Stimulated activated CD4-positive, alpha-beta T cell treated with anti-CD3 and anti-CD28 coated beads, TNF-alpha, amount 100 ng/mL, for 1 hour (primary cell): ENCODE measurements at places on chromosomes 2 and 18.

DNA sequence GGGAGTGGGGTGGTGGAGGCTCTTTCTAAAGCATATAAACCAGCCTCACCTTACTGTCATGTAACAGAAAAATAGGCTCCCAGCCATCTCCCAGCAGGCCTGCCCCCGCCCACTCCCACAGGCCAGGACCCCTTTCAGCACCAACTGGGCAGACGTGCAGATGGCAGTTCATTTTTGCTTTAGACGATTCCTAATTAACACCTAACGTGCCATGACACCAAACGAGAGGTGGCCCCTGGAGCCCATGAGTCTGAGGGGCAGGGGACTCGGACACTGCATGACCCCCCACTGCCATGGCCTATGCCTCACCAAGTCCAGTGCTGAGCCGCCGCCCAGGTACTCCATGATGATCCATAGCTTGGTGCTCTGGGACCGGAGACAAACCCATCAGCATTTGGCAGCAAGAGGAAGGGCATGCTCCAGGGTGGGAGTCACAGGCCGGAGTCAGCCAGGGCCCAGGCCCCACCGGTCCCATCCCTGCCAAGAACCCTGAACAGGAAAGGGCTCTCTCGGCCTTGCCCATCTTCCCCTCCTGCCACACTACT, 7.9 kb downstream of the STK25 start:
- no peak for DNase-seq

DNA sequence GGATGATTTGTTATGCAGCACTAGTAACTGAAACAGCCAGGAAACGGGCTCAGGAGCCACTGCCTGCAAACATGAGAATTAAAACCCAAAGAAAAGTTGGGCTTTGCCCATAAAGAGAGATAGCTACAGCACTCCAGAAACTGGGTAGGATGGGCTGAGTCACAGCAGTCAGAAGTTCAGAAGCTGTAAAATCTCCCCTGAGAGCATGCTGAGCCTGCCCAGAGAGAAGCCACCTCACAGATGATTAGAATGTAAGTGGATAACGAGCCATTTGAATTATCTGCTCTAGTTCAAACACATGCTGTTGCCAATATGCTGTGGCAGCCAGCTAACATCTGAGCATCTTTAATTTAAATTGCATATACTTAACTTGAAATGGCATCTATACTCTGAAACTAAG, 388.1 kb upstream of the ACVR2A start:
- DNase-seq, result no peak

DNA sequence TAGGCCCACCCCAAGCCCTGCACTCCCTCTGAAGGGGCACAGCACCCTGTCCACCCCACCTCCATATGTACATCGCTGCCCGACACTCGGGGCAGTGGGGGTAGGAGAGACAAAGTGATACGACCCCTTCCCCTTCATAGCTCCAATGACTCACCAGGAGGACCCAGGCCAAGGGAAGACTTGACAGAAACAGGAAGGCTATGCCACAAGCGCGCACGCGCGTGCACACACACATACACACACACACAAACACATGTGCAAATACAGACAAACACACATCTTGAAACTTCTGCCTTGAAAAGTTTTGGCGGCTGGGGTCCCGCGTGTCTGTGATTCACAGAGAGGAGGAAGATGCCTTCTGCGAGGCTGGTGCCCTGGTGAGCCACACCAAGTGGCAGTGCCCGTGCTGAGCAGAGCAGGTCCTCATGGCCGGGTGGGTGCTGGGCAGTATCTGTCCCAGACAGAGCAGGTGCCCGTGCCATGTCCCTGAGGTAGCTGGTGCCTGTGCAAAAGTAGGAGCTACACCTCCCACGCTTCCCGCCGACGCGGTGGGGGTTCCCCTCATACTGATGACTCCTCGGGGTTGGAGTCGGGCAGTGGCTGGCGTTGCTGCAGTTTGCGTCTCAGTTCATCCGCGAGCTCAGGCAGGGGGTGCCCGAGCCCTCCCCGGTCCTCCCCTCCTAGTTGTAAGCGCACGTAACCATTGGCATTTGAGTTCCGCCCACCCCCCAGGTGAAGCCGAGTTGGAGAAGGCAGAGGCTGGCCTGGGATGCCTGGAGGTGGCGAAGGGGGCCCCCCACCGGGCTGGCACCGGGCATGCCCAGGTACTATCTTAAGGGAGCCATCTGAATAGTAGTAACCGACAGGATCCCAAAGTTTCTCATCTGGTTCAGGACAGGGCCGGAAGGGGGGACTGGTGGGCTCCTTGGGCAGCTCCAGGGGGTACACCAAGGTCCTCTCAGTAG, 2.5 kb upstream of the ANKRD39 start:
- no peak for DNase-seq

DNA sequence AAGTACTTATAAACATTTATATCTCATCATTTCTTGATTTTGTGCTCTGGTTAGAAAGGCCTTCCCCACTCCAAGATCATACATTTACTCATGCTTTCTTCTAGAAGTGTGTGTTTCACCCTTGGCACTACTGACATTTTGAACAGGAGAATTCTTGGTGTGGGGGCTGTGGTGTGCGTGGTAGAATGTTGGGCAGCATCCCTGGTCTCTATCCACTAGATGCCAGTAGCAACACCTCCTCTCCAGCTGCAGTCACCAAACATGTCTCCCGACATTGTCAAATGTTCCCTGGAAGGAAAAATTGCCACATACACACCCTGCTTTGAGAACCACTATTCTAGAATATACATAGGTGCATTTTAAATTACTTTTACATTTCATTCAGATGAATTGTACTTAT, 8.7 kb upstream of the TGIF1 start:
- DNase-seq, result no peak

DNA sequence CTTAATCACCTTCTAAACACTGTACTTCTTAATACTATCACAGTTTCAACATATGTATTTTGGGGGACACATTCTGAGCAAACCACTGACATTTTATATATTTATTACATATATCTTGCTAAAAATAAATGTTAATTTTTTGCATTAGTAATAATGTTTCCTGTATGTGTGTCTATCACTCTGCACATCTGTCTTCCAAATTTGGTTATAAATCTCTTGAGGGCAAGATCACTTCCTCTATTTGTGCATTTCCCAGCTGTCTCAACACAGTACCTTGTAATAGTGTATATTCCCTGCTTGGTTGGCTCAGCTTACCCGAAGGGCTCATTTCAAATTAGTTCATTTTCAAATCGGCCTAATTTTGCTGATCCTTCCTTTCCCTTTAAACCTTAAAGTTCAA, 617.1 kb upstream of the GYPC start:
- DNase-seq, result no peak

GRCh38 chr18:25464227-25464626, 112.3 kb upstream of the ZNF521 start:
- no peak for DNase-seq

- DNase-seq, result no peak
Observed at GRCh38 chr2:30781961-30782533, 25.2 kb downstream of the CAPN13 start.

DNA sequence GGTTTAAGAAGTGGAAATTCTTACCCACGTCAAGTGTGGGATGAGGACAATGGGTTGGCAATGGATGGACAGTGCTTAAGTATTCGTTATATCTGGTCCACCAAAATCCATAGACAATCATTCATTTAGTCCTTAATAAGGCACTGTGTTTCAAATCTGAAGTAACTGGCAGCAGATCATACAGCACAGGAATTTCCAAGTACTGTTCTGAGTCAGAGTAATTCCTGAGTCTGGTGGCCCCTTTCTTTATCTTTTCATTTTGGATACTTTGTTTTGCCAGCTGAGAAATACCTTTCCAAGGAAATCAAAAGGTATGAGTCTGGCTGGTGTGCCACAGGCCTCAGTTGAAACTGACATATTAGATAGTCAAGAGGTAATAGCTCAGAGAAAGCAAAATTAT, 31.4 kb upstream of the CCDC102B start:
- no peak for DNase-seq

DNA sequence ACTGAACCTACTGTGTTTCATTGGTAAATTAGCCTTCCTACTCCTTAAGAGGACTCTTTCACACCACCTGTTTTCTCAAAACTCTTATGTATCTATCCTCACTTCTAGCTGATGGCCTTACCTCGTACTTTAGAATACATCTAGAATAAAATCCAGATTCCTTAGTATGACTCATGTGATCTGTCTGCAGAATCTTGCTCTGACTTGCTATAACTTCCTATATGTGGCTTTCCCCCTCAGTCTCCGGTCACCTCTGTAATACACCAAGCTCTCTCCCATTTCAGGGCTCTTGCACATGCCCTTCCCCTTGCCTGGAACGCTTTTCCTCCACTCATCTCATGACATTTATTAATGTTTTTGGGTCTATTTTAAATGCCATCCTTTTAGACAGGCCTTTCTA, 95.6 kb upstream of the LHCGR start:
- DNase-seq, result no peak

- no peak for DNase-seq
Observed at GRCh38 chr18:32355896-32356295, 114.8 kb downstream of the GAREM1 start.

GRCh38 chr2:172465417-172466334, 38.3 kb downstream of the ITGA6 start:
- peak; percentile 48 for DNase-seq

- DNase-seq, result no peak
Observed at GRCh38 chr2:233044974-233045605, 12.6 kb downstream of the NEU2 start.

DNA sequence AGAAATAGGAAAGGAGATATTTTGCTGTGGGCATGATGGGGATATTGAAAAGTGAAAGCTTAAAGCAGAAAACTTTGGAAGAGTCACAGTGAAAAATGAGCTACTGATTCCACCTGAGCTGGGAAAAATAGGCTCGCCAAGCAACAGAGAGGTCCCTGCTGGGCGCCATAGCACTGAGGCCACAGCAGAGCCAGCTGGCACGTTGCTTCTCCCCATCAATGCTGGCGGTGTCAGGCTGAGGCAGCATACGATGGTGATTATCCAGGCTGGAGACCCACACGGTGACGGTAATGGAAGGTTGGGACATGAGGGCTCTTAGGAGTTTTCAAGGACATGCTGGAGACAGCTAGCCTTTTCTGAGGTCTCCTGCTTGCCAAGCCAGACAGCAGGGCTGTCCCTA, 25.8 kb upstream of the DTNB start:
- DNase-seq, result no peak

DNA sequence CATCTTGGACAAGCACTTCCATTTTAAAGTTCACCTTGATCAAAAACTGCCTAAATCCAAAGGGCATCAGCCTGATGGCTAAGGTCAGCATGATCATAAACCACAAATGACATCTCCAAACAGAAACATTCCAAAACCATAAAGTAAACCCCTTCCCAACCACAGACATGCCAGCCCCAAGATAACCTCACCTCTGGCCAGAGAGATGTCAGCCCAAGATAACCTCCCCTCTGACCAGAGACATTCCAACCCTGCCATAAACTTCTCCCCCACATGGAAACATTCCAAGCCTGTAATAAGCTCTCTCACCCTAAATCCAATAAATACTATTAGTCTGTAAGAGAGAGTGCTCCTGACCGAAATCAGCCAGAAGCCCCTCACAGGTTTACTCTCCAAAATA, 18.6 kb upstream of the MARCO start:
- DNase-seq, result no peak

DNA sequence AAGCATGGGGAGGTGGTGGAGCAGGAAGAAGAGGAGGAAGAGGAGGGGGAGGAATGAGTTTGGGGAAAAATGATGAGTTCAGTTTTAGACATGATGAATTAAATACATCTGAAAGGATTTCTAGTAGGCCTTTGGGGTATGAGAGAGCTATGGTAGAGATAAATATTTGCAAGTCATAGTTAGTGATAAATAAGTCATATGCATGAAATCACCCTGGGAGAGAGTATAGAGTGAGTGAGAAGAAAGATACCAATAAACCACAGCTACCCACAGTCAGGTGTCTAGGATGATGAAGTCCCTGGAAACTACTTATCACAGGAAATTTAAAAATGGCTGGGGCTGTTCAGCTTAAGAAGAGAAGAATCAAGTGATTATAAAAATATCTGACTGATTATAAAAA, 240.5 kb downstream of the RDH14 start:
- DNase-seq, result no peak

DNA sequence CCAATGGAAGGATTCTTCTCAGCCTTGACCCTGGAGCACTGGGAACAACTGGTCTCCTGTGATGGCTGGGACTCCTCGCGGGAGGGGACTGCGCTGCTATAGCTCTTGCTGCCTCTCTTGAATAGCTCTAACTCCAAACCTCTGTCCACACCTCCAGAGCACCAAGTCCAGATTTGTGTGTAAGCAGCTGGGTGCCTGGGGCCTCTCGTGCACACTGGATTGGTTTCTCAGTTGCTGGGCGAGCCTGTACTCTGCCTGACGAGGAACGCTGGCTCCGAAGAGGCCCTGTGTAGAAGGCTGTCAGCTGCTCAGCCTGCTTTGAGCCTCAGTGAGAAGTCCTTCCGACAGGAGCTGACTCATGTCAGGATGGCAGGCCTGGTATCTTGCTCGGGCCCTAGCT, 28.8 kb downstream of the LIPG start:
- no peak for DNase-seq

DNA sequence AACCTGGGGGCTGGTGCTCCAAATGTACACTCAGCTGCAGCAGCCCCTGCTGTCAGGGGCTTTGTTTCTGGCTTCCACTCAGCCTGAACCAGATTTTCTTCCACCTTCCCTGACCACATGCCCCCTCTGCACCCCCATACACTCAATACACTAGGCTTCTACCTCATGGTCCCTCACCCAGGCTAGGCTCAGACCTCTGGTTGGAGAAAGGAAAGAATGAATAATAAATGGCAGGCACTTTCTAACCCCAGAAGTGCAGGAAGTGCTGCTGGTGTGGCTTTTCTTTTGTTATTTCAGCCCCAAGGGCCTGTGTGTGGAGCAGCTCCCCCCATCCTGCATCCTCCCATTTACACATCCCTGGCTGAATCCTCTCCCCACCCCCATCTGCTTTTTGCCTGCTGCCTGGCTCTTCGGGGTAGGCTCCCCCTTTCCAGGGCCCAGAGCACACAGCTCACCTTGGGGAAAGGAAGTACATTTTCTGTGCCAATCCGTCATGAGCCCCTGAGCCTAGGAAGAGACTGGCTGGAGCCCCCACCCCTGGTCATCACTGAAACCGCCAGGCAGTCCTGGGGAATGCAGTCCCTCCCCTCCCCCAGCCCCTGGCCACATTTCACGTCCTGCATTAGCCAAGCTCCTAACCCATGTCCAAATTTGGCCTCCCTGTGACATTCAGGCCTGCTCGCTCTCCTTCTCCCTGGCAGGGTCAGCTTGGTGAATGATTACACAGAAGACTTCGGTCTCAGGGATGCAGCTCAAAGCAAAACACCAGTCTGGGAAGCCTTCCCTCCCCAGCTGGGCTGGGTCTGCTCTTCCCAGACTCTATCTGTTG, 2.6 kb downstream of the DYSF start:
- DNase-seq, result no peak

- no peak for DNase-seq
Observed at GRCh38 chr2:131038258-131039100, 54.8 kb downstream of the FAM168B start.

- no peak for DNase-seq
Observed at GRCh38 chr2:20178249-20178607, 46.7 kb downstream of the SDC1 start.

DNA sequence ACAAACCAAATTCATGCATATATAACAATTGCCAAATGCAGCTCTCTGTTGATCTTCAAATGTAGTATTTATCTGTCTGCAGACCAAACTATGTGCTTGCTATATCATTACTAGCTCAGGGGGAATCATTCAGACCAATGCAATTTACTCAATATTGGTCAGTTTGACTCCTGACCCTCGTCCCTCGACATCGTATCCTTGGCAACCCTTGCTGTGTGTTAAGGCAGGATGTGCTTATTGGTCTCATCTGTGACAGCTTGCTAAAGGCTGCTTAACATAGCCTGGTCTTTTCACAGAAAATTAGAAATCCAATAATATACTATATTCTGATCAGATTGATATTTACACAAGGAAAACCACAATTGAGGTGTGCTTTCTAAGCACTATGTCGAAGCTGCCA, 747.1 kb downstream of the GALR1 start:
- DNase-seq, result no peak
